NCI-H1694 treated with DMSO at 0.1 percent for 48 hours (cell line): ENCODE measurements at places on chromosomes 2 and 18.

DNA sequence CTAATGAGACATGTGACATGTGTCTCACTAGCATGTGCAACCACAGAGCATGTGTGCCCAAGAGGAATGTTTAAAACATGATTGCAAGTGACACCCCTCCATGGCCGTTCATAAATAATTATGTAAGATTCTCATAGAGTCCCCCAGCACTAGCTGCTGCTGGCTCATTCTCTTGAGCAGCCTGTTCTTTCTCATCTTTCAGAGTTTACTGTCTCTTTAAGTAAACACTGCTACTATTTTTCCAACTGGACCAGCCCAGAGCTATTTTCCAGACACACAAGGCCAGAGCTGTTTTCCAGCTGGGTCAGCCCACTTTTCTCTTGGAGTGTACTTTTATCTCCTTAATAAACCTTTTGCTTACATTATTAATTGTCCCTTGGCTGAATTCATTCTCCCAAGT lies 326.8 kb upstream of the DLGAP1 start:
- no peak for DNase-seq

- no peak for DNase-seq
Measured at GRCh38 chr18:8659609-8660242, 45.6 kb upstream of the MTCL1 start.

DNA sequence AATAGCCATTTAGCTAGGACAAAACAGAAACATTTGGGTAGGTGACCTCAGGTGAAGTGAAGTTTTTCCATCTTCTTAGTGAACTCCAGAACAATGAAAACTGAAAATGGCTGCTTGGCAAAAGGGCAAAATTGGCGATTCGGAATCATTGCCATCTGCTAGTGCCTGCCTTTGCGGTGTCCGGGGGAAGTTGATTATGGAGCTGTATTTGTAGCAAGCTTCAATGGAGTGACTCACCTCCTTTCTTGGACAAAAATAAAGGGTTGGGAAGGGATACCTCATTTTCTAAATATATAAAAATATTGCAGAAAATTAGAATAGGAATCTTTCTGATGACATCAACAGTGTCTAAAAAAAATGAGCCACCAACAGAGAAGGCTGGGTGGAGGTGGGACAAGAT lies 460.5 kb downstream of the TGIF1 start:
- DNase-seq: no peak

DNA sequence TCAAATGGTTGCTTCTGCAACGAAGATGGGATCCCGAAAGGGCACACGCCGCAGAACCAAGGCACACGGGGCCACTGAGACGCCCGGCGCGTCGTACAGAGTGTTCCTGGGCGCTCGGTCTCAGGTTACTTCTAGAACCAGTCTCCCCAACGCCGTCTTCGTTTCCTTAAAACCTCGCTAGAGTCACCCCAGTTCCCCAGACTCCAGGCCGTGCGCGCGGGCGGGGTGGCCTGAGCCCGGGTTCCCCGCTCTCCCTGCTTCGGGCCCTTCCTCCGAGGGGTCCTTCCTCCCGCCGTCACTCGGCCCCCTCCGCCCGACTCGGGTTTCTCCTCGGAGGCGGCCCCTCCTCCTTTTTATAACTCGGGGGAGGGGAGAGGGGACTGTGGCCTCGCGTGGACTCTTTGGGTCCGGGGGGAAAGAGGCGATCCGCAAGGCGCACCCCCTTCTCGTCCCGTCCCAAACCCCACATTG lies 774 bp upstream of the FZD7 start:
- DNase-seq: no peak

DNA sequence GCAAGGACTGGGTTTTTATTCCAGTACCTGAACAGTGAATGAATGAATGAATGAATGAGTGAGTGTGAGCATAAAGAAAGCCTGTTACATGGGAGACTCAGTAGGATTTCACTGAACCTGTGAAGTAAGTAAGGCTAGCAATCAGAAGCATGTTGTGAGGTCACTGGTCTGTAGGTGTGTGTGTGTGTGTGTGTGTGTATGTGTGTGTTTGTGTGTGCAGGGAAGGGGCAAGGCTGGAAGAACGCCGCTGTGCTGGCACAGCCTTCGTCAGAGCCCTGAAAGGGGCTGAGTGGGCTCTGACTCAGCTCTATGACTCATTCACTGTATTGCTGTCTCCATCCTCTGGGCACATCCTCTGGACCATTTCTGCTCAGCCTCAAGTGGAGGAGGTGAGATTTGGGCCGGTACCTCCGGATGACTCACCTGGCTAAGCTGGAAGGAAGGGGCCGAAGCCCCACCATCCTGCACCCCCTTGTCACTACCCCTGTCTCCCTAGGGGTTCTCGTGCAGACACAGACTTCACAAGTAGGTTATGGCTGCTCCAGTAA lies 51.4 kb upstream of the MRPL33 start:
- no peak for DNase-seq

DNA sequence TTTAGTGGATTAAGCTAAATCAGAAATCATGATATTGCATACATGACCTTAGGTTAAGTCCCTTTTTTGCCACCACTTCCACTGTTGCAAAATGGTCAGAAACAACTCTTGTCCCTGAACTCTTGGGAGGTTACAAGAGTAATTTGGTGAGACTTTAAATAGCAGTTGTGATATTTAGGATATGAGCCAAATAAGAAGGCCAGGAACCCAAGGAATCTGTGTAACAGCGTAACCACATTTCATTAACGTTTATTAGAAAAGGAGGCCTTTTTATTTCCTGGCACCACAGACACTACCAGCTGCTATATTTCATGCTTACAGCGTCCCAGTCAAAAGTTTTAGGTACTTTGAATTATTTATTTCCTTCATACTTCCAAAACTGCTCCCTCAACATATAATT lies 268.0 kb downstream of the GPD2 start:
- no peak for DNase-seq
